ENCODE measurements at places on chromosomes 7 and 10. TPM values are rescaled to one million over a fixed set of nuclear protein-coding genes. Genes with fewer than 3 reads are reported as not detected.

BAG3 gene
- 71.6 TPM for total RNA-seq

SRRM3 gene
- 2.7 TPM for total RNA-seq

CLRN3 gene
- not detected for total RNA-seq

ZNF117 gene
- 10.2 TPM for total RNA-seq

ZNF488 gene
- total RNA-seq, result 1.4 TPM

C7orf57 gene
- not detected for total RNA-seq

CFAP46 gene
- total RNA-seq, result 1.5 TPM

- no peak overlapping the region for H3K27ac ChIP-seq
- DNase-seq, result peak; percentile 26
- H3K27me3 ChIP-seq, result no peaks in the 10 kb centered on the region
- no peaks in the 10 kb centered on the region for H3K4me1 ChIP-seq
These were observed 25.5 kb downstream of the LDB3 start for GRCh38 chr10:86693721-86694369.

- peaks cover 7% of the 10 kb centered on the region for H3K36me3 ChIP-seq
- H3K27me3 ChIP-seq, result no peaks in the 10 kb centered on the region
- no peak overlapping the region for H3K27ac ChIP-seq
- no peak for DNase-seq
- no peak overlapping the region for H3K4me3 ChIP-seq
- no peaks in the 10 kb centered on the region for H3K4me1 ChIP-seq
These were observed 13.4 kb downstream of the BRI3 start for GRCh38 chr7:98294798-98295382.

- no peaks in the 10 kb centered on the region for H3K4me1 ChIP-seq
- H3K27me3 ChIP-seq, result no peaks in the 10 kb centered on the region
- H3K4me3 ChIP-seq, result no peak overlapping the region
- no peak overlapping the region for H3K27ac ChIP-seq
- no peaks in the 10 kb centered on the region for H3K36me3 ChIP-seq
- no peak for DNase-seq
These were observed 24.4 kb downstream of the MKLN1 start for GRCh38 chr7:131352032-131352431.

GRCh38 chr7:3080106-3080505 lies 36.4 kb upstream of the CARD11 start:
- H3K36me3 ChIP-seq, result no peaks in the 10 kb centered on the region
- no peak overlapping the region for H3K4me3 ChIP-seq
- no peaks in the 10 kb centered on the region for H3K4me1 ChIP-seq

DNA sequence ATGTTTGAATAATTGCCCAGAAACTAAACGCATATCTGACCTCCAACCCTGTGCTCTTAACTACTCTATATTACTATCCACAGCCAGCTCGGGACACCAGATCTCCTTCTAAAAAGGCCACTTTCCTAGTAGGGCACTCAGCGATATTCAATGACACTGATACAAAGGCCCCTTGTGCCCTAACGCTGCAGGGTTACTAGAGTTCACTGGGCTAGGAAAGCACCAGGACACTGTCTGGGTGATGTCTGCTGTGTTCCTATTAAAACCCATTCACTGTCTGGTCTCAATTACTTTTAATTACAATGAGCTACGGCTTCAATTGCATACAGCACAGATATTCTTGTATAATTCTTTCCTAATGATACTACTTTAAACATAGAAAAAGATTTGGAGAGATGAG lies 91.7 kb downstream of the SORCS1 start:
- H3K4me3 ChIP-seq, result no peak overlapping the region
- no peaks in the 10 kb centered on the region for H3K4me1 ChIP-seq
- no peaks in the 10 kb centered on the region for H3K27me3 ChIP-seq
- H3K36me3 ChIP-seq, result no peaks in the 10 kb centered on the region

DNA sequence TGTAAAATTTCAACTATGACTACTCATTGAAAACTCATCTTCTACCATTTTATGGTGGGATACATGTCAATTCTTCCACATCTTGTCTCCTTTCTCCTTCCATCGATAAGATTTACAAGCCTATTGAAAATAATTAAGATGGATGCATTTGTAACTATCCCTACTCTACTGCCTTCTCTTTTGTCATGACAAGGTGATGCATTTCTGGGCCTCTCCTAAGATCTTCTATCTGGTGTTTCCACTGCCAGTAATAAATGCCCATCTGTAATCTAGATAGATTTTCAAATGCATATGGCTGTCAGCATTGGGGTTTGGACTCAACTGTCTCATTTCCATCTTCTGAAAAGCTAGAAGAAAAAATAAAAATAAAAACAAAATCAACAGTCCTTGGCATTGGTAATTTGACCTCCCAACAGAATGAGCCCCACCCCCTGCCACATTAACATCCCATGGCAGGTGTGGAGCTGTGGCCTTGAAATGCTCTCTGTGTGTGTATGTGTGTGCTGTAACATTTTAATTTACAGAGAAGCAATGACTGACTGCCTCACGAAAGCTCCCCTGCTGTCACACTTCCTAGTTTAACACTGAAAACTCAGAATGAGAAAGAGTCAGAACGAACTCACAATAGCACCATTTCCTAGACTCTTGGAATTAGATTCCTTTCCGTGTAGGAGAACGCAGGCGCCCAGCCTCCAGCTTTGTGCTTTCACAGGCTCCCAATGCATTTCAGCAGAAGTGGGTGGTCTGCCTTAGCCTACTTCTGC lies 74.2 kb downstream of the RHOBTB1 start:
- no peaks in the 10 kb centered on the region for H3K4me1 ChIP-seq
- H3K27me3 ChIP-seq, result no peaks in the 10 kb centered on the region
- H3K36me3 ChIP-seq, result no peaks in the 10 kb centered on the region
- no peak overlapping the region for H3K4me3 ChIP-seq
- H3K27ac ChIP-seq, result no peak overlapping the region

- no peaks in the 10 kb centered on the region for H3K36me3 ChIP-seq
- no peaks in the 10 kb centered on the region for H3K27me3 ChIP-seq
- no peaks in the 10 kb centered on the region for H3K4me1 ChIP-seq
- no peak overlapping the region for H3K4me3 ChIP-seq
- no peak overlapping the region for H3K27ac ChIP-seq
These were observed 59.2 kb upstream of the GPR26 start for GRCh38 chr10:123606955-123607354.

DNA sequence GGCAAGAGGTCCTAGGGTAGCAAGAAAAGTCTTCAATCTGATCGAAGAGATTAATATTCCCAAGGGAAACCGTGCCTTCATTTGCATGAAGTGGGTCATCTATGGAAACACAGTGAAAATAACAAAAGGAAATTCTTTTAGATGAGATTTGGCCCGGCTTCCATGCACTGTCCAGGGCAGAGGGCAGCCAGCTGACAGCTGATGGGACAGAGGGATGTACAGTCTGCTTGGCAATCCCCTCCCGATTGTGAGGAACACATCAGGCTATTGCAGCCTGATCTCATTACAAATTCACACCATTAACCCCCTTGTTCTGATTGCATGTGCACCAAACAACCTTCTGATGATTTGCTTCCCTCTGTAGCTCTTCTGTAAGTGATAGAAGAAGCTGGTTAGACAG lies 105.3 kb downstream of the FRMD4A start:
- no peak overlapping the region for H3K4me3 ChIP-seq
- peaks cover 10% of the 10 kb centered on the region for H3K27me3 ChIP-seq
- H3K36me3 ChIP-seq, result no peaks in the 10 kb centered on the region
- H3K27ac ChIP-seq, result no peak overlapping the region

- DNase-seq, result no peak
- H3K4me3 ChIP-seq, result no peak overlapping the region
- H3K27ac ChIP-seq, result no peak overlapping the region
- H3K36me3 ChIP-seq, result no peaks in the 10 kb centered on the region
These were observed 488.5 kb downstream of the ZNF33B start for GRCh38 chr10:42149722-42150427.

DNA sequence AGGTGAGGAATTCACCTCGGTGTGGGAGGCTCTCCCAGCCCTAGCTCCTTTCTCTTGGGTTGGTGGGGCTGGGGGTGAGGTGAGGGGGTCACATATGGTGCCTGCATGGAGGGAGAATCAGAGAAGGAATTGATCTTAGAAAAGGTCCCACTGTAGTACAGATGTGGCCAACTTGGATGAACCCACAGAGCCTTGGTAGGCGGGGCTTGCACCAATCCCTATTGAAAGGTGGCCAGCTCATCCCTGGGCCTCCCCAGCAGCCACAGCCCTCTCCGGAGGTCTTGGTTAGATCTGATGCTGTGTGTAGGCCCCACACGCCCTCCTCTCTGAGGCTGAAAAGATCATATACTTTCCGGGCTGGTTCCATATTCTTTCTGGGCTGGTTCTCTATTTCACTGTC lies 19.0 kb downstream of the HKDC1 start:
- no peaks in the 10 kb centered on the region for H3K36me3 ChIP-seq
- no peak overlapping the region for H3K27ac ChIP-seq
- no peaks in the 10 kb centered on the region for H3K27me3 ChIP-seq
- H3K4me1 ChIP-seq, result peaks cover 15% of the 10 kb centered on the region

DNA sequence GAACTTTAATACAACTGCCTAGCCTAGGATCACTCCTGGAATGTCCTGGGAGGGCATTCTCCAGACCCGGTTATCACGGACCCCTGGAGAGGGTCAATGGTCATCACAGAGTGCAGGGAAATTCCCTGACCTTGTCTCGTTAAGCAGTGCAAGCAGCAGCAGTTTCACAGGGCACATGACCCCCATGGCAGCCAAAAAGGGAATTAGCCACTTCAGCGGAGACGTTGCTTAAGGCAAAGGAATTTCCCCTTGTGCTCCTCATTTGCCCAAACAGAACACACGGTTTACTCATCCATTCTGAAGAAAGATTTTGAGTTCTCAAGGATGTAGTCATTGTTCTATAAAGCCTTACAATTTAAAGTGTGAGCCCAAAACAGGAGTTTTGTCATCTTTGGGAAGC lies 260.3 kb downstream of the SNX13 start:
- H3K4me1 ChIP-seq, result peaks cover 54% of the 10 kb centered on the region
- H3K4me3 ChIP-seq, result no peak overlapping the region
- H3K27me3 ChIP-seq, result no peaks in the 10 kb centered on the region
- no peaks in the 10 kb centered on the region for H3K36me3 ChIP-seq
- peak overlapping the region; percentile 87 for H3K27ac ChIP-seq

- no peaks in the 10 kb centered on the region for H3K4me1 ChIP-seq
- peak overlapping the region; percentile 94 for H3K27ac ChIP-seq
- peaks cover 23% of the 10 kb centered on the region for H3K36me3 ChIP-seq
- peak overlapping the region; percentile 80 for H3K4me3 ChIP-seq
- peak; percentile 65 for DNase-seq
These were observed 519 bp downstream of the PITRM1 start for GRCh38 chr10:3172081-3172445.

- no peak for DNase-seq
- no peaks in the 10 kb centered on the region for H3K4me1 ChIP-seq
- no peak overlapping the region for H3K27ac ChIP-seq
- no peak overlapping the region for H3K4me3 ChIP-seq
- no peaks in the 10 kb centered on the region for H3K36me3 ChIP-seq
- no peaks in the 10 kb centered on the region for H3K27me3 ChIP-seq
These were observed 31.2 kb downstream of the ST7 start for GRCh38 chr7:116984511-116984910.

All from astrocyte (in vitro differentiated cells and primary cell).